ENCODE measurements at places on chromosomes 1 and 21.

GRCh38 chr1:27099587-27100334, 55.2 kb downstream of the SLC9A1 start:
- DNase-seq, result no peak

- DNase-seq, result no peak
Observed at GRCh38 chr1:22256213-22256512, 113.3 kb upstream of the WNT4 start.

- no peak for DNase-seq
Observed at GRCh38 chr1:175182201-175182746, 10.3 kb downstream of the KIAA0040 start.

DNA sequence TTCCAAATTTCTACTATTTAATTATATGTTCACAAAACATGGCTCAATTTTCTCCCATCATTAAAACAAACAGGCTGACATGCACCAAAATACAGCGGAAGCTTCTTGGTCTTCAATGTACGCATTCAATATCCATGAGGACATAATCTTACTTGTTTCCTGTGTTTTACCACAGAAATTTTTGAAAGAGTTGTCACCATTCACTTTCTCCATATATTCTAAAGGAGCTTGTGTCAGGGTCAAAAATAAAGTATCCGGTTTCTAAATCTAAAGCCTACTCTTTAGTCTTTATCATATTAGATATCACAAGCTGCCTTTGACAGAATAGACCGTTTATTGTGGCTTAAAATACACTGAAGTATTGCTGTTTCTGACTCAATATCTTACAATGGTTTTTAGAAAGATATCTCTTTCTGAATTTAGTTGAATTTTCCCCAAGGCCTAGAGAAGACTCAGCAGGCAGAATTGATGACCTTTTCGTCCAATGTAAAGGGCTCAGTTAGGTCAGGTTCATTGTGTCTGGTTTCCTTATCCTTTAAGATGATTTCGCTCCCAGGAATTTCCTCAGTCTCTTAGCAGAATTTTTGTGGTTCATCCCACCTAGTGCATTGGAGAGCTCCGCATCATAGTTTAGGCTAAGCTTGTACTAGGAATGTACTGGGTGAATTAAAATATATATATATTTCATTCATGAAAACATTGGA, 717.2 kb downstream of the NCAM2 start:
- no peak for DNase-seq

DNA sequence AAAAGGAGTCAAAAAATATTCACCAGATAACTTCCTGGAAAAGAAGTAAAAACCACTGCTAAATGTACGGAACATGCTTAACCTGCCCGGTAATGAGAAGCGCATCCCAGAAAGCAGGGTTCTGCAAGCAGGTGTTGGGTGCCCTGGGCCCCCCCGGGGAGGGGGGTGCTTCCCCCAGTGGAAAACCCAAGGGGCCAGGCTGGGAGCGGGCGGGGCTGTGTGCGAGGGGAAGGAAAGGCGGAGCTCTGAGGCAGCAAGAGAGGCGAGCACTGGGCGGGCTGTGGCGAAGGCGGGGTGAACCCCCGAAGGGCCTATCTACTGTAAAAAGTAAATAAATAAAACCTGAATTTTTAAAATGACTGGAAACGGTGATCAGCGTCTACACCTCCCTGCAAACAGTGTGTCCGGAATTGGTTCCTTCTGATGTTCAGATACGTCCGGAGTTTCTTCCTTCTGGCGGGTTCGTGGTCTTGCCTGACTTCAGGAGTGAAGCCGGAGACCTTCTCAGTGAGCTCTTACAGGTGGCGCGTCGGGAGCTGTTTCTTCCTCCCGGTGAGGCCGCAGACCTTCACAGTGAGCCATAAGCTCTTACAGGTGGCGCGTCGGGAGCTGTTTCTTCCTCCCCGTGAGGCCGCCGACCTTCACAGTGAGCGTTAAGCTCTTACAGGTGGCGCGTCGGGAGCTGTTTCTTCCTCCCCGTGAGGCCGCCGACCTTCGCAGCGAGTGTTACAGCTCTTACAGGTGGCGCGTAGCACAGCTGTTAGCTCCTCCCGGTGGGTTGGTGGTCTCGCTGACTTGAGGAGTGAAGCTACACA, 13.4 kb downstream of the FTCD start:
- DNase-seq, result no peak

GRCh38 chr21:33403786-33404585, 773 bp downstream of the IFNGR2 start:
- no peak for DNase-seq

DNA sequence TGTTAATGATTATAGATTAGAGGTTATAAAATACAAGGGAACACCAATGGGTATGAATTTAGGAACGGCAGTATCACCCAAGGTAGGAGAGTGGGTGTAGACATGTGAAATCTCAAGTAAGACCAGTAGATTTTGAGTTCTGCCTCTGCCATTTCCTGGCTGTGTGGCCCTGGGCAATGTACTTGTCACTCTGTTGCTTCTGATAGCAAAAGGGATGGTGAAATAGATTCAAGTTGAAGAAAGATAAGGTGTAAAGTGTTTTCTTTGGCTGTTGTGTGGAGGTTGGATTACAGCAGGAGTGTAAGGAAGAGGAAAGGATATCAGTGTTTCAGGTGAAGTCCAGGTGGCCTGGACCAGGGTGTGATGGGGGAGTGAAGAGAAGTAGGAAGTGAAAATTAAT, 64.3 kb downstream of the ADSS2 start:
- no peak for DNase-seq

DNA sequence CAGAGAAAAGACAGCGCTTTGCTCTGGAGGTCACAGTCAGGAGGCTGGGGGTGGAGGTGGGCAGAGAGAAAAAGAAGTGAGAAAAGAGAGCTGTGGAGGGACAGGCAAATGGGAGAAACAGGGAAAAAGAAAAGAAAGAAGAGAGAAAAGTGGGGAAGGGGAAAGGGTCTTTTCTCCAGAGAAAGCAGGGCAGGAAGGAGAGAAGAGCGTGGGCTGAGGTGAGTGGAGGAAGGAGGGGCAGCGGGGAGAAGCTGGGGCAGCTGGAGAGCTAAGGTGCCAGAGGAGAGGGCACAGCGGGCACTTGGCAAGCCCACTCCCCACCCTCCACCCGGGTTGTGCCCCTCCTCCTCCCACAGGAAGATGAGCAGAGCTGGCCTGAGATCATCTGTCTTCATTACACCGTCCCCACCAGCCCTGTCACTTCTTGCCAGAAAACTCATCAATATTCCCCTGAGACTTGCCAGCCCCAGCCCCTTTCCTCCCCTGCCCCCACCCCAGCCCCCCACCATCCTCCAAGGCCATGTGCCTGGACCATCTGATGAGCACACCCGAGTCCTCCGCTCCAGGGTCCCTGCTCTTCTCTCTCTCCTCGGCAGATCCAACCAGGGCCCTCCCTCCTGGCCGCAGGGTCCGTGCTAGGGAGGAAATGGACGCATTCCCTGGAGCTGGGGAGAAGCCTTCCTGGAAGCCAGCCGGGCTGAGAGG, 17.0 kb upstream of the BLACAT1 start:
- no peak for DNase-seq

GRCh38 chr1:85576642-85577418, 3.7 kb upstream of the CCN1 start:
- peak; percentile 16 for DNase-seq

- DNase-seq, result no peak
Observed at GRCh38 chr1:154983776-154984466, 777 bp downstream of the FLAD1 start.

- no peak for DNase-seq
Observed at GRCh38 chr1:53468374-53468773, 9.2 kb downstream of the DMRTB1 start.

Measured in natural killer cell (primary cell).